ENCODE measurements at places on chromosomes 12 and 14.

DNA sequence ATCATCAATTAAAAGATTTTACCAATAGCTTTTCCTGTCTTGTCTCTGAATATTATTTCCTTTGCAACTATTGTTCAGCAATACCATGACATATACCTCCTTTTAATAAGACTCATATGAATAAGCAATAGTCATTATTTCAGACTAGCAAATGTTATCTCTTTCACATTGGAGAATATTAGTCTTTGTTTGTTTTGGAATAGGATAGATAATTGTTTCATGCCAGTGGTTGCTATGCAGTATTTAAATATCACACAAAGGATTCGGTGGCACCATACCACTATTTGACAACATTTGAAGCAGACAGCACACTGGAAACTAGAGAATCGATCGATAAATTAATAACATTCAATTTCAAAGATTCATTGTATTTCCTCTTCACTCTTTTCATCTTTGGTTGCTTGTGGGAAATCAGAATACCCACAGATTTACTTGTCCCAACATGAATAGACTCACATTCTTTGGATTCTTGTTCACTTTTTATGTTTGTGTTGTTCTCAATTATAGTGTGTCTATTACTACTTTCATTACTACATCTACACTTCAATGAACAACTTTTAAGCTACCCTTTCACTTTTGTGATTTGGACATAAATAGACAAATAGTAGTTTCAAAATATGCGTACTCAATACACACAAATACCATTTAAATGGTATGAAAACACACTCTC is 42.7 kb upstream of the TBPL2 start:
- no peak for DNase-seq

DNA sequence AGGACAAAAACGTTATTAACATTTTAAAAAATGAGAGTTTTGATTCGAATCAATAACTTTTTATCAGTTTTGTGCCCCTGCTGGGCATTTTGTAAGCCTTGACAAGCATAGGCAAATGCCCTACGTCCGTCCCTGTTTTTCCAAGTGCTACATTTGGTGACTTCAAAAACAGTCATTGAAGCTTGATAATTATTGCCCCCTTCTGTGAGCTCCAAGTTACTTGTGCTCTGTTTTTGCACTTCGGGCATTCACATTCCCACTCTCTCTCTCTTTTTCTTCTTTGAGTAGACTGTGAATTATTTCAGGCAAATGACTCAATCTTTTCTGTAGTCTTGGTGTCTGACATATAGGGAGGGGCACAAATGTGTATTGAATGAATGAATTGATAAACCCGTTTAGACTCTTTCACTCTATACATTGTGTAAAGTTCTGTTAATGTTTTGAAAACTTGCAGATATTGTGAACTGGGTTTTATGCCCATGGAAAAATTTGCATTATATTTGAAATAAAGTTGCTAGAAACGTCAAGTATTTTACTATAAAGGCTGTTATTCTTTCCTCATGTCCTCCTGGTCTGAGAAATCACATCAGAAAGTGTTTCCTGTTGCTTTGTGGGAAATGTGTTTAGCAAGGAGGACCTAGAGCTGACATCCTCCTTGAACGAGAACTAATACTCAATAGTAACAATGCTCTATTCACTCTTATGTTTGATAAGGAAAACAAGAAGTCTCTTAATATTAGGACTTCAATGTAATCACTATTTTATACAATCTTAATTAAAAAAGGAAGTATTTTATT is 1.4 kb downstream of the APAF1 start:
- no peak for DNase-seq

GRCh38 chr12:120490833-120491512 is 4.9 kb upstream of the DYNLL1 start:
- no peak for DNase-seq

DNA sequence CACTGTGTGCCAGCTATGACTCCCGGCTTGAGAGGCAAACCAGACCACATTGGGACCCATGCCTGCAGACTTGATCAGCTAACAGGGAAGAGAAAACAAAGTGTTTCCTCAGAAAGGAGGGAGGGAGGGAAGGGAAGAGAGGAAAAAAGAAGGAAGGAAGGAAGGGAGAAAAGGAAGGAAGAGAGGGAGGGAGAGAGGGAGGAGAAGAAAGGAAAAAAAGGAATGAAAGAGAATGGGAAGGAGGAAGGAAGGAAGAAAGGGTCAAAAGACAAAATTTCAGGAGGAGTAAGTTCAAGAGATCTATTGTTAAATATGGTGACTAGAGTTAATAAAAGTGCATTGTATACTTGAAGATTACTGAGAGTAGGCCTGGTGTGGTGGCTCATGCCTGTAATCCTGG is 18.9 kb downstream of the FIGNL2 start:
- DNase-seq = no peak

DNA sequence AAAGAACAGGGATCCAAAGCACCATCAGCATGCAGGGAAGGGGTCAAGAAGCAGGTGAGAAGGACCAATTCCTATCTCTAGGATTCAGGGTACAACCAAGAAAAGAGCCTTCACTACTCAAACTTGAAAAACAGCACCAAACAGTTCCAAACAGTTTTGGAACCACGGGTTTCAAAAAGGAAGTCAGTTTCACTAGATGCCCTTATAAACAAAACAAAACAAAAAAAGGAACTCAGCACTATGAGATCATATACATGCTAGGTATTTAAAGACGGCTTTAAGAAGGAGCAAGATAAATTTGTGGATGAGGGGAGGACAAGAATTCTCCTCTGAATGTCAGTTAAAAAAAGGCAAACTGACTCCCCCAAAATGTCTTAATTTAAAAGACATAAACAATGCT is 6.0 kb downstream of the INSM2 start:
- DNase-seq = no peak

- DNase-seq = no peak
Measured at GRCh38 chr12:57737467-57738460, 778 bp downstream of the AGAP2 start.

GRCh38 chr12:91142221-91142631 is 30.9 kb upstream of the LUM start:
- DNase-seq = no peak

- no peak for DNase-seq
Measured at GRCh38 chr12:61037792-61038191, 1222.4 kb upstream of the USP15 start.

DNA sequence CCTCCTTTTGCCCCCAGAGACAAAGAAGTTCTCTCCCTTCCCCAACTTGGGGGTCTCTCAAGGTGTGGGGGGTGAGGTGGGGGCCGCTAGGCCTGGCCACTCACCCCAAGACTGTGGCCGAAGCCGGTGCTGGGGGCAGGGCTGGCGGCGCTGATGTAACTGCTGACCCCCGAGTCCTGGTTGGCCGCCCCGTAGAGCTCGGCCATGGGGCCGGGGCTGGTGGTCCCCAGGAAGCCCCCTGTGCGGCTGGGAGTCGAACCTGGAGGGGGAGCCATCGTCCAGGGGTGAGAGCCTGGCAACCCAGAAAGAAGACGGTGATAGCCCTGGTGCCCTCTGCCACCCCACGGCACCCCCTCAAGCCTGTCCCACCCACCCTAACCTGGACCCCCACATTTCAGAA is 18.5 kb upstream of the PLA2G1B start:
- no peak for DNase-seq
